ENCODE measurements at places on chromosomes 6 and 20. TPM values are rescaled to one million over a fixed set of nuclear protein-coding genes. Genes with fewer than 3 reads are reported as not detected.
A peak's percentile ranks its signal among the peaks of the same experiment; 100 is the strongest.

DNA sequence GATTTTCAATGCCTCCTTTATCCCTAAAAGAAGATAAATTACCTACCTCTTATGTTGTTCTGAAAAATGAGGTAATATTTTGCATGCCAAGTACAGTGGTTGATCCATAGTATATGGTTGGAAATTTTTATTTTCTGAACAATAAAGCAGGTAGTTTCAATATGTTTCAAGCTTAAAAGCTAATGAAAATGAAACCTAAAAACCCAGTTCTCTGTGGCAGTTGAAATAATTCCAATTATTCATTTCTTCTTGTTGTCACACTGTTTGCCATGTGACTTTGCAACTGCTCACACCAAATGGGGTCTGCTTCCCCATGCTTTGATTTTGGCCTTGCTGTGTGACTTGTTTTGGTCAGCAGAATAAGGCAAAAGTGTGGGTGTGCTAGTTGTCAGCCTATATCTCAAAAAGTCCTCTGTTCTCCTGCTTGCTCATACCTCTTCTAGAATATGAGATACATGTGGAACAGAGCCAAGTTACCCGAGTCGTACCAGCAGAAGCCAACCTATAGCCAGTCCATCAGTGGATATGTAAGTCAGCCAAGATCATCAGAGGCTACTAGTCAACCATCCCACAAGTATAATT, 197.2 kb upstream of the THEMIS start:
- no peak for DNase-seq

DNA sequence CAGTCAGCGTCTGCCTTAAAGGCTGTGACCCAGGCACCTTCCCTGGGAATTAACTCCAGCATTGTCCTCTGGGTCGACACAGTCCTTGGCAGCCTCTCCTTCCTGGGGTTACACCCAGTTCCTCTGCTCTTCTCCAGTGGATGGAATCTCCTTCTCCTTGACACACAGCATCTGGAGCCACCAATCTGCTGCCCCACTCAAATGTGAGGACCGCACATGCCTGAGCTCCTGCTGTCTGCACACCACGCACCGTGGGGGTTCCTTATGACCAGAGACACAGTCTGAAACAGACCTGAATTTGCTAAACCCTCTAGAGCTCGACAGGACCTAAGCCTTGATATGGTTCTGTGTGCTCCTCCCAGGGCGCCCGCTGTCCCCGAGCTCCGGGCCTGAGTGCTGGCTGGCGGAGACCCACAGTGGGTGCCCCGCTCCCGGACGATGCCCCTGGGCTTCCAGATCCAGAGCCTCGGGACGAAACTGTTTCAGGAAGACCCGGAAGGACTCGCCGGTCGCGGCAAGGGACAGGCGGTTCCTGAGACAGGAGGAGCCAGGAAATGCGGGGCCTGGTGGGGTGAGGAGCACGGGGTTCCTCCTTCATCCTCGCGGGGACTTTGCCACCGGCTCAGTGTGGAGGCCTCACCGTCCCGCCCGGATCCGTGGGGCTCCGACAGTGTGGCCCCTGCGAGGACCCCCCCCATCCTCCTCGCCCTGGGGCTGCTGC, 2.5 kb upstream of the RAET1G start:
- DNase-seq: peak; percentile 61

DNA sequence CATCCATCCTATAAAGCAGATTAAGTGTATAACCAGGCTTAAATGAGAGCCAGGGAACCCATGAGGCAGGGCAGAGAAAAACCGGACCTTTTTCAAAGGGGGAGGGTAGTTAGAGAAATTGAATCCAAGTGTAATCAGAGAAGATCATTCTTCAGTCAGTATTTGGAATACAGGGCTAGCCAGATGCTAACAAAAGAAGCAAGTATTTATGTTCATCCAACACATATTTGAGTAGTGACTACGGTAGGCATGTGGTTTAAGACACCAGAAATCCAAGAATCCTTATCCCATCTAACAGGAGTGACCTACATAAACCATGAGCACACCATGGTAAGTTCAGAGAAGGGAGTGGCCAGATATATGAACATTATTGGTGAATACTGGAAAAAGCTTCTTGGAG, 46.8 kb upstream of the FAM83C start:
- DNase-seq: no peak

CDC5L gene
- total RNA-seq: 18.3 TPM

DNA sequence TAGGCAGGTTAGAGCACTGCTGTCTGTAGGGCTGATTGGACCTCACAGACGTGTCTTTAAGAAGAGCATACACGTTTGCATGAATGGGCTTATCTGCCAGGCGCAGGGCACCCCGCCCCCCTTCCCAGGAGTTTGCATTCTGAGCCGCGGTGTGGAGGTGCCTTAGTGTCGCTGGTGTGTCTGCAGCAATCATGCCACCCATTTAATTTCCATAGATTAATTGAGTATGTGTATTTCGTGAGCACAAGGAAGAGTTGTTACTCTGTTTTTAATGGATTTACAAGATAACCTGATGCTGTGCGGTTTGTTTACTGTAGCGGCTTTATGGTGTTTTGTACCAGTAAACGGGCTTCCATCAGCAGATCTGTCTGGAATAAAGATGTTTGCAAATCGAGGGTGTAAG, 107.7 kb downstream of the ZDHHC14 start:
- DNase-seq: no peak

GRCh38 chr20:57679113-57679512, 30.7 kb downstream of the PMEPA1 start:
- DNase-seq: no peak

TREML2 gene
- total RNA-seq: 1.4 TPM

DNA sequence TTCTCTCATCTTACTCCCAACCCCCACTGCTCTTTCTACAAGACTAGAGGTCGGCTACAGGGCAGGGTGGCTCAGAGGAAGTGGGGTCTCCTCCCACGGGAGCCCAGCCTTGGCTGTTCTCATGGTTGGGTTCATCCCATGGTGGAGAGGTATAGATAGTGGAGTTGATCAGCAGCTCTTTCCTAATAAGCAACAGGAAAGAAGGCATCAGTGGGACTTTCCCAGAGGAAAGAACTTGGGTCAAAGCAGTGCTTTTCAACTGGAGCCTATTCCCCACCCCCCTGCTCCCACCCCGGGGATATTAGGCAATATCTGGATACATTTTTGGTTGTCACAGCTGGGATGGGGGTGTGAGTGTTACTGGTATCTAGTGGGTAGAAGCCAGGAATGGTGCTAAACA, 200.9 kb downstream of the NFATC2 start:
- no peak for DNase-seq

DNA sequence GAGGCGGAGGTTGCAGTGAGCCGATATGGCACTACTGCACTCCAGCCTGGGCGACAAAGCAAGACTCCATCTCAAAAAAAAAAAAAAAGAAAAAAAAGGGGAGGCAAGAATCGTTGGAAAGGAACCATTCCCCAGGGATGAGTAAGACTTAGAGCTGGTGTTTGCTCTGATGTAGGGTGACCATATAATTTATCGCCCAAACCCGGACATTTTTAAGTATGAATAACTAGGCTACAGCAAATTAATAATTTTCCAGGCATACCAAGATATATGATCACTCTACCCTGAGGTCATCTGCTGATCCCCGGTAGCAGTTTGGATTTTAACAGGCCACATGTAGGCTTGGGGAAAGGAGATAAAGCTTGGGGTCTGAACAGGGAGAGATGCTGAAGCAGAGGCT, 260.9 kb downstream of the BTBD9 start:
- no peak for DNase-seq

WFDC12 gene
- total RNA-seq: 3.9 TPM

Measured in lower lobe of right lung (tissue), 2 donors.